ENCODE measurements at places on chromosomes 2 and 18.

GRCh38 chr2:50995610-50996009, 36.3 kb downstream of the NRXN1 start:
- DNase-seq, result peak; percentile 52

DNA sequence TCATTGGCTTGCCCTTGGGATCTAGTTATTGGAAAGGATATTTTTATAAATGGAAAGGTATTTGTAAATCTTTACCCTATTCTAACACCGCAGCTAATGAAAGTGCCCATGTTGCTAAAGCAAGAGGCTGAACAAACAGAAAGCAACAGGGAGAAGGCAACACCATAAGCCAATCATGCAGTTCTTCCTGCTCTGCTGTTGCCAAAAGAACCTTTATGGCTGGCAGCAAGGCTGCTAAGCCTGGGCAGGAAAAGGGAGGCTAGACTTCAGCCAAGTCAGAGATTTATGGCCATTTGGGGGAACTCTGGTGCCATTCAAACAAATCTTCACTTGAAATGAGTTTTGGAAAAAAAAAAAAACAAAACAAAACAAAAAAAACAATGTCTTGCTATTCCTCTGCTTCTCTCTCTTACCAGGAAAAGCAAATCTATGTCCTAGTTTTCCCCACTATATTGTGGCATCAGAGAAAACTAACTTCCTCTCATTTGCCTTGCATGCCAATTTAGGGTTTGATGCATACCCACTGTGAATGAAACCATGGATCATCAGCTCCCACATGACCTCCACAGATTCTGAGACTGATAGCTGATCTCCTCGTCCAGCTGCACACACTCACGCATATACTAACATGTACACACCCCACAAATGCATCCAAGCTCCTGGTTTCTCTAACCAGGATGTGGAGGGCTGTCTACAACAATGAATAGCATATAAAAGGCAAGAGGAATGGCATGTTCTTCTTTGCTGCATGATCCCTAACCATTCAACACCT, 179.3 kb downstream of the C1D start:
- DNase-seq, result no peak

GRCh38 chr18:75041586-75041985, 167.4 kb downstream of the PTGR3 start:
- DNase-seq, result no peak

DNA sequence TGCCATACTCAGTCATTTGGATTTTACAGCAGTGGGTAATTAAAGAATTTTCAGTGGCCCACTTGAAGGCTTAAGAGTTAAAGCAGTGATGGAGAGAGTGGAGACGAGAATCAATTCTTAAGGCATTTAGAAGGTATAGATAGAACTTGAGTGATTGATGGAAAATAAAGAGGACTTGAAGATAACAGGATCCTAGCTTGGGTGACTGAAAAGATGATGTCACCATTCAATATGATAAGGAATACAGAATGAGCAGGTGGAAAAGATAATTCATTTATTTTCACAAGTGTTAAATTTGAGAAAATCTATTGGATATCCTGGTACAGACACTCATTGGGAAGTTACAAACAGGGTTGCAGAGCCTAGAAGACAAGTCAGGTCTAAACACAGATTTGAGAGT, 35.2 kb downstream of the XRCC5 start:
- DNase-seq, result no peak

DNA sequence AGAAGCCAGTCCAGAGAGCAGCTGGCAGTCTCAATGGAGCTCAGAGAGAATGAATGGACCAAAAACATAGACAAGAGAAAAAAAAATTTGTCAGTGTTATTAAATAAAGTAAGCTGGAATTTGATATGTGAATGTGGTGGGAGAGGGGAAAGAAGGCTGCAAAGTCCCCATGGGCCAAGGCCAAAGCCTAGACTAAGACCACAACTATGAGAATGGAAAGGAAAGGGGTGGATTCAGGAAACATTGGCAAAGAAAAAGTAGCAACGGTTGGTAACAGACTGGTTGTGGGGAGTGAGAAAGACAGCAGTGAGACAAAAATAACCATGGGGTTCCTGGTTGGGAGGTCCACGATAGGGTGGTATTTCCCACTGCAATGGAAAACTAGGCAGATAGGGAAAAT, 47.0 kb downstream of the ZEB2 start:
- DNase-seq, result no peak

DNA sequence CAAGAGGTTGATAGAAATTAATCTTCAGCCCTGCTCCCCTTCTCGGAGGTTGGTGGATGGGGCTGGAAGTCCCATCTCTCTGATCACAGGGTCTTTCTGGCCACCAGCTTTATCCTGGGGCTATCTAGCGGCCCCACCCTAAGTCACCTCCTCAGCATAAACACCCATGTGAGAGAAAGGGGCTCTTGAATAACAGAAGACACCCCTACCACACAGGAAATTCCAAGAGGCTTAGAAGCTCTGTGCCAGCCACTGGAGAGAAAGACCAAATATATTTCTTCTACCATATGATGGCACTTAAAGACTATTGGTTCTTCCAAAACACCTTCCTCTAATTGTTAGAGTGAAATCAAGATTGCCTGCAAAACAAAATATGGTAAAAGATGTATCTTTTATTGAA, 219.7 kb downstream of the VAPA start:
- DNase-seq, result no peak

DNA sequence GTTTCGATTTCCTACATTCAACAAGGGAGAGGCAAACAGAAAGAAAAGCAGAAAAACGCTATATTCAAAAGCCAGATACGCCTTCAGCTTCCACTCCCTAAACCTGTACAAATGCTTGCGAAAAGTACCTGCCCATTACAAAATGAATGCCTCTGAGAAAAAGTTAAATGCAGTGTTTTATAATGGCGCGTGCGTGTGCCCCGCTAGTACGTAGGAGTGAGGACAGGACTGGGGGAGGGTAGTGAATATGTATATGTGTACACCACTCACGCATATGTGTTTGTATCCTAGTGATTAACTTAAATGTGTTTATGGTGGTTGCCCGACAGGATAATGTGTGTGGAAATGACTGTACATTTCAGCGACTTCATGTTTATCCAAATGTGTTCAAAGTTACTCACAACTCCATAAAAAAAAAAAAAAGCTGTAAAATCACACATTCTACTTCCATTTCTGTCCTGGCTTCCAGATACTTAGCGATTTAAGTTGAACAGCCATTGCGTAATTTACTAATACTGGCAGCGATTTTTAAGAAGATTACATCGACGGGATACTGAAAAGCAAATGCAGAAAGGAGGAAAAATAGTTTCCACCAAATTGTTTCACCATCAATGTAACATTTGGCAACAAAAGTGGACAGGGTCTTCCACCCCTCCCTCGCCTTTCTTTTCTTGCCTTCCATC, 1.3 kb downstream of the NEUROD1 start:
- no peak for DNase-seq

DNA sequence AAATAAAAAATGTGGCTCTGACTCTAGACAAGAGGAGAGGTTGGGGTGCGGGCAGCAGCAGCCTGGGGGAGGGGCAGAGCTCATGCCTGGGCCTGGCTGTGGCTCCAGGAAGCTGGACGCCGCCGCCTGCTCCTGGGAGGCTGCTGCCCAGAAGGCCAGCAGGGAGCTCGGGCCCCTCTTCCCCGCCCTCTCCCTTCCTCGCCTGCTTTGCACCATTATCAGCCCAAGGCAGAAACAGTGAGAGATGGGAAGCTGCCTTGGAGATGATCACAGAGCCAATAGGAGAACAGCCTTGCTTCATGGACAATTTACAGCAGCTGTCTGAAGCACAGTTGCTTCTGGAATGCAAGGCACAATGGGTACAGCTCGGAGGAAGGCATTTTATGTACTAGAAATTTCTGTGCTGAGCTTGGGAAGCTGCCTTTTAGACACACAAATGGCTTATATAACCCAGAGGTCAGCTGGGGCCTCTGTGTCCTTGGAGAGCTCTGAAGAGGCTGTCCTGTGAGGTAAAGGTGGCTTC, 55.3 kb upstream of the AFF3 start:
- DNase-seq, result peak; percentile 54

GRCh38 chr2:190121971-190122370, 59.4 kb upstream of the MSTN start:
- DNase-seq, result no peak

DNA sequence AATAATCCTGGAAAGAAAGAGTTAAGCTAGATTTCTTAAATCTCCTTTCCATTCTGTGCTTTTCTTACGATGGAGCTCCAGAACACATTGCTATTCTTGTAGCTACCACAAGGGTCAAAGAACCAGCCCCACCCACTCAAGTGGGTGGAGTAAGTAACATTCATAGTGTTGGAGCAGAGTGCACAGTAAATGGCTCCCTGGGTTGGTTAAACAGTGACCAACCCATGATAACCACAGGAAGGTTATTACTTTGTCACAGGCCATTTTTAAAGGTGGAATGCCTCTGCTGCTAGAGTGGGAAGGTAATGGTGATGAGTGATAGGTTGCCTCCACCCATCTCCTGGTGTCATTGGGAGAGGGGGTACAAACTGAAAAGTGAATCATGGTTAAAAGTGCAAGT, 13.9 kb downstream of the ARPC2 start:
- no peak for DNase-seq

- no peak for DNase-seq
These were observed 386.2 kb downstream of the SETBP1 start for GRCh38 chr18:45066886-45067285.

- DNase-seq, result no peak
These were observed 88.5 kb downstream of the RTTN start for GRCh38 chr18:70116949-70117348.

DNA sequence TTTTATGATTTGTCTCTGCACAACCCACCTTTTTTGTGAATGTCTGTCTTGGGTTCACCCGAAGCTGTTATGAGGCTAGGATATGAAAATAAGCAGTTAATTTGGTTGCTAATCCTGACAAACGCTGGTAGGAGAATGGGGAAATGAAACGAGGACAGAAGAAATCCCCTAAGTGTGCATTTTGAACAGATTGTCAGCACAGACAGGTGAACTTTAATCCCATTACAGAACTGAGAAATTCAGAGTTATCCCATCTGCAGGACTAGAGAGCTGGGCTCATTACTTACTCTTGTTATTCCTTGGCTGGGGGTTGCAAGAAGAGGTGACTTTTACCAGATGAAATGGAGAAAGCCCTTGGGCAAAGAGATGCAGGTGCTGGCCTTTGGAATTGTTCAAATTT, 123.3 kb upstream of the NYAP2 start:
- no peak for DNase-seq

- no peak for DNase-seq
These were observed 105.6 kb upstream of the CTDP1 start for GRCh38 chr18:79573921-79574491.

- no peak for DNase-seq
These were observed 166.7 kb downstream of the FHOD3 start for GRCh38 chr18:36464126-36464651.

DNA sequence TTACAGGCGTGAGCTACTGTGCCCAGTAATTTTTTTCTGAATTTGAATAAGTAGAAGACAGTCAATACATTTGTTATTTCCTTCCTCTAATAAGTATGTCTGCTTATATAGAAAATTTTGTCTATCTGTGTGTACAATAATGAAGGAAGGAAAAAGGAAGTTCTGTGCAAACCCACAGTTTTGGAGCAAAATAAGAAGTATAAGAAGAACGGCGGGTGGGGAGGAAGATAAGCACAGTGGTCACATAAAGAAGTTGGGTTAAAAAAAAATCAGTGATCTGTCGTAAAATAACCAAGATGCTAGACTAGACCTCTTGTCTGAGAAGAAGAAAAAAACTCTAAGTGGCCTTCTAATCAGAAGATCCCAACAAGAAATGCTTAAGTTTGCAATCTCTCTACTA, 20.2 kb downstream of the MGAT4A start:
- DNase-seq, result no peak

- DNase-seq, result no peak
These were observed 203.2 kb downstream of the ALK start for GRCh38 chr2:29718076-29718686.

- DNase-seq, result no peak
These were observed 31.1 kb downstream of the DOK1 start for GRCh38 chr2:74585406-74586185.

DNA sequence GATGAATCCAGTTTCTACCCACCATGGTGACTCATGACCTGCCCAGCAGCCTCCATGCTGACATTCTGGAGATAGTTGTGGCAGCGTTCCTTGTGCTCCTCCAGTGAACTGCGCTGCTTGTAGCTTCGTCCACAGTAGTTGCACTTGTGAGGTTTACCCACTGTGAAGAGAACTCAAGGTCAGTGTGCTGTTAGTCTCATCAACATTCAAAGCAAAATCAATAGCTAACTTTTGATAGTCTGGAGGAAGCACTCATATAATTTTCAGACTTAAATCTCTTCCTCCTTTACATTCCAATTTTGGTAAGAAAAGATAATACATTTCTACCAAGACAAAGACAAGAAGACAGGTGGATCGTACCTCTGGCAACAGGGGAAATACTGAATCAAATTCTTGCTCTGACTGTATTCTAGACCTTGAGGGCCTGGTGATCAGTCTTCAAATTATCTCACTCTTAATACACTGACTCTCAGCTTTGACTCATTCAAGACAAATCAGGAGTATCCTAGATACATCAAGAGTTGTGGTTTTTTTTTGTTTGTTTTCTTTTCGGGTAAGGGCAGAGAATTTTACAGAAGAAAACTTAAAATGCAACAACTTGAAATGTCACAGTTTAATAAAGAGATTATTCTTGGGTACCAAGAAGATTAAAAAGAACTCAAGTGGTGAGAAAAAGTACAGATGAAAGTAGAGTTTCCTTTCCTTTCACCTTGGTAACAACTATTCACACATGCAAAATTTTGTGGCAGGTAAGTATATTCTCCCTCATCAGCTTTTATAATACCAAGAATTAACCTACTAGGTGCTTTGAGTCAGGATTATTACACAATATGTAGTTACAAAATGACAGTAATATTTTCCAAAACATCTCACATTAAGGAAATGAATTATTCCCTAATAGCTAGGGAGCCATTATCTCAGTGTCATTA, 129.2 kb downstream of the IKZF2 start:
- DNase-seq, result no peak

DNA sequence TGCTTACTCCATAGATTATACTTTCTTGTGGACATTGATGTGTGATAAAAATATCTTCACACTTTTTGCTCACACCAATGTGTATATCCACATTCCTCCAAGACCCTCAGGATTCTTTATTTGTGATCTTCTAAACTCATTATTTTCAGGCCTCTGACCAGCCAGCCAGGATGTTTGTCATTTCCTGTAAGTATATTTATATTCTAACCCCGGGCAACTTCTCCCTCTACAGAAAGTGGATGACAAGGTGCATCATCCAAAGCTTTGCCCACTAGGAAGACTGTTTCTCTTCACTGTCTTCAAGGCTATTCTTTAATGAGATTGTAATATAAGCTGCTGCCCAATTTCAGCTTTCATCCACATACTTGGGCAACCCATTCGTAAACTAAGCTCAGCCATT, 3.6 kb upstream of the CWC22 start:
- no peak for DNase-seq

- no peak for DNase-seq
These were observed 6.9 kb downstream of the STEAP3 start for GRCh38 chr2:119230219-119231185.

GRCh38 chr2:205706769-205707381, 24.6 kb downstream of the NRP2 start:
- peak; percentile 63 for DNase-seq

Measured in fibroblast of skin of left biceps (primary cell).